Stimulated activated CD4-positive, alpha-beta T cell treated with anti-CD3 and anti-CD28 coated beads, Interleukin-2, amount 100 ng/mL, for 48 hours (primary cell): ENCODE measurements at places on chromosomes 13 and 19.

DNA sequence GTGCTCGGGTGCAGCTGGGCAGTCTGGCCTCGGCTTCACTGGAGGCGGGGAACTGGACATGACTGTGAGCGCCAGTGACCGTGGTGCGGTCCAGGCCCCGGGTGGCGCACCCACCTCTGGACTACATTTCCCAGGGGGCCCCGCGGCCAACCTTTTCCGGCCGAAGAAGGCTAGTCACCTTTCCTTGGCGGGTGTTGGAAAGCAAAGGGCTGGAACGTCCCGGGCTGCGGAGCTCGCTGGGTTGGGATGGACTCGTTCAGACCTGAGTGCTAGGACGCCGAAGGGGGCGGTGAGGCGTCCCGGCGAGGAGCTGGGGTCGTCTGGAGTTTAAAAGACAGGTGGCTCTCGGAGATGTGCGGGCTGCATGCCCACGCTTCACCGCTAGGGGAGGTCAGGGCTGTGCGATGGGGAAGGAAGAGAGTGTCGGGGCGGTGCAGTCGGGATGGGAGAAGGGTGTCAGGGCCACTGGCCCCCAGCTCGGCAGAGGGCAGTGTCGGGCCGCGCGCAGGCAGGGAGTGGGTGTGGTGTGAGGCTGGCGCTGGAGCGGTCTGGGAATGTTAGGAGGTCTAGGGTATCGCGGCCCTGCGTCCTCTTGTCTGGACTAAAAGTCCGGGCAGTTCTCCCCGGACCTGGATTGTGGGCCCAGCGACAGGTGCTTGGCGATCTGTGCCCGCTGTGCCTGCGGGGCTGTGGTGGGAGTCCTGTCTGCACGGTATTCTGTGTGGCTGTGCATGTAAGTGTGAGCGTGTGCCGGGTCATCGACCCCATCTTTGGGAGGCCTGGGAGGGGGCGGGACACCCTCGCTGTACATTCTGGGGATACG lies 57.1 kb downstream of the ZNF568 start:
- DNase-seq: peak; percentile 61

GRCh38 chr19:54708781-54709180 lies 15.5 kb upstream of the KIR3DL3 start:
- no peak for DNase-seq

- no peak for DNase-seq
Measured at GRCh38 chr19:8355631-8356402, 8.1 kb upstream of the ANGPTL4 start.

DNA sequence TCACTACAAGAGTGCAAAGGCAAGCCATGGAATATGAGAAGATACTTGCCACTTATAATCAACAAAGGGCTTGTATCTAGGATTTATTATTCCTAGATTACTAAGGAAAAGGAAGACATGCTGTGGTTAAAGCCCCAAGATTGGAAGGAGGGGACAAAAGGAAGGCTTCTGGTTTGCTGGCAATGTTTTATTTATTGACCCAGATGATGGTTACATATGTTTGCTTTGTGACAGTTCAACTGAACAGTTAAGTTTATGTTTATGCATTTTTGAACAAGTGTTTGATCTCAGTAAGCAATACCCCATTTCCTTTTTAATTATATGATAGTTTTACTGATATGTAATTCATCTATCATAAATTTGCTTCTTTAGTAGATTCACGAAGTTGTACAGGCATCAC lies 40.3 kb downstream of the CDADC1 start:
- no peak for DNase-seq

DNA sequence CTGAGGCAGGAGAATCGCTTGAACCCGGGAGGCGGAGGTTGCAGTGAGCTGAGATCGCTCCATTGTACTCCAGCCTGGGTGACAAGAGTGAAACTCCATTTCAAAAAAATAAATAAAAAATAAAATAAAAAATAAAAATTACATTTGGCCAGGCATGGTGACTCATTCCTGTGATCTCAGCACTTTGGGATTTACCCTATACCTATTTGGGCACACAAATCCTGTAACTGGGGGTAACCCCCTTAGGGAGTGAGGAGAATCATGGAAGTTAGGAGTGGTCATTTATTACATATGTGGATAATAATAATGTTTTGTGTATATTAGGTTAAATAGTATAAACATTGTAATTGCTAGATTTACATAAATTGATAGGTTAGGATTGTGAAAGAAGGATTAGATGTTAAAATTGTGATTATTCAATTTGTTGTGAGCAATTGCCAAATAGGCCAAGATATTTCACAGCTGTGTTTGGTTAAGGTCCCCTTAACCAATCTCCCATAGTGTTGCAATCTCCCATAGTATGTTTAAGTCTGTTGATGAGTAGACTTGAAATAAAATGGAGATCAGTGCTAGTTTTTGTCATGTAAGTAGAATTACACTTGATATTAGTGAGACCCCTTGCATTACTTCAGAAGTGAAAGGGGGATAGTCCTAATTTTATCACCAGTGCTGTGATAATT lies 30.7 kb downstream of the ZNF844 start:
- DNase-seq: no peak
